ENCODE measurements at places on chromosomes 3 and 15. TPM values are rescaled to one million over a fixed set of nuclear protein-coding genes. Genes with fewer than 3 reads are reported as not detected.

RARRES1 gene
- not detected for total RNA-seq

MEX3B gene
- 0.31 TPM for total RNA-seq

CPLX3 gene
- 0.22 TPM for total RNA-seq

PP2D1 gene
- total RNA-seq: not detected

WDR76 gene
- total RNA-seq: 15.1 TPM

MINDY2 gene
- 6.2 TPM for total RNA-seq

NSUN3 gene
- total RNA-seq: 20.8 TPM

CD80 gene
- total RNA-seq: 88.1 TPM

ATP10A gene
- not detected for total RNA-seq

DNA sequence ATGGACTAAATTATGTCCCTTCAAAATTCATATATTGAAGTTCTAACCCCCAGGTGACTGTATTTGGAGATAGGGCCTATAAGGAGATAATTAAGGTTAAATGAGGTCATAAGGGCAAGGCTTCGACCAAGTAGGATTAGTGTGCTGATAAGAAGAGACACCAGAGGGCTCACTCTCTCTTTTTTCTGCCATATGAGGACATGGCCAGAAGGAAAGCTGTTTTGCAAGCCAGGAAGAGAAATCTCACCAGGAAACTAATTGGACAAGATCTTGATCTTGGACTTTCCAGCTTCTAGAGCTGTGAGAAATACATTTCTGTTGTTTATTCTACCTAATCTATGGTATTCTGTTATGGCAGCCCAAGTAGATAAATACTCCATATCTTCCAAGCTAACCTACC lies 503.6 kb upstream of the NAALADL2 start:
- H3K4me1 ChIP-seq: no peaks in the 10 kb centered on the region
- no peaks in the 10 kb centered on the region for H3K36me3 ChIP-seq
- no peaks in the 10 kb centered on the region for H3K27me3 ChIP-seq
- DNase-seq: no peak
- H3K27ac ChIP-seq: no peak overlapping the region
- H3K4me3 ChIP-seq: no peak overlapping the region

DNA sequence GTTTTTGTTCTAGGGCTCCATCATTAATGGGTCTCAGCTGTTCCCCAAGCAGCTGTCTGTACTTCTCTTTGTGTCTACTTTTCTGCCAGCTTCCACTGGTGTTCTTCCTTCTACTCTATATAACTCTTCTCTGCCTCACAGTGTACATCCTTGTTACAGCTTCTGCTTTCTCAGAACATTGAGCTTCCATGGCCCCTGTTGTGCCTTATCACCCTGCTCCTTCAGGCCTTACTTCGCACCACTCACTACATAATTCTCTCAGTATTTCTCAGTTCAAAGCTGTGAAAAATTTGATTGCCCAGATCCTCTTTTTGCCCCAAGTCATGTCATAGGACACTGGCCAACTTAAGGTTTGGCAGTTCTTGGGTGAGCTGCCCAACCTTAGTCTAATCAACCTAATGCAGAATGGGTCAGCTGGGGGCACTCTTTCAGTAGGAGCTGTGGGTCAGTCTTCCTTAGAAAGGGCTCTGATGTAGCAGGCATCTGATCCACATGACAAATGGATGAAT lies 28.9 kb downstream of the CSTA start:
- H3K36me3 ChIP-seq: peaks cover 18% of the 10 kb centered on the region
- no peak overlapping the region for H3K27ac ChIP-seq
- H3K27me3 ChIP-seq: no peaks in the 10 kb centered on the region
- DNase-seq: no peak

- no peak overlapping the region for H3K27ac ChIP-seq
- peaks cover 6% of the 10 kb centered on the region for H3K27me3 ChIP-seq
- DNase-seq: no peak
- no peak overlapping the region for H3K4me3 ChIP-seq
- no peaks in the 10 kb centered on the region for H3K36me3 ChIP-seq
Observed at GRCh38 chr3:134001251-134001650, 28.5 kb downstream of the SLCO2A1 start.

DNA sequence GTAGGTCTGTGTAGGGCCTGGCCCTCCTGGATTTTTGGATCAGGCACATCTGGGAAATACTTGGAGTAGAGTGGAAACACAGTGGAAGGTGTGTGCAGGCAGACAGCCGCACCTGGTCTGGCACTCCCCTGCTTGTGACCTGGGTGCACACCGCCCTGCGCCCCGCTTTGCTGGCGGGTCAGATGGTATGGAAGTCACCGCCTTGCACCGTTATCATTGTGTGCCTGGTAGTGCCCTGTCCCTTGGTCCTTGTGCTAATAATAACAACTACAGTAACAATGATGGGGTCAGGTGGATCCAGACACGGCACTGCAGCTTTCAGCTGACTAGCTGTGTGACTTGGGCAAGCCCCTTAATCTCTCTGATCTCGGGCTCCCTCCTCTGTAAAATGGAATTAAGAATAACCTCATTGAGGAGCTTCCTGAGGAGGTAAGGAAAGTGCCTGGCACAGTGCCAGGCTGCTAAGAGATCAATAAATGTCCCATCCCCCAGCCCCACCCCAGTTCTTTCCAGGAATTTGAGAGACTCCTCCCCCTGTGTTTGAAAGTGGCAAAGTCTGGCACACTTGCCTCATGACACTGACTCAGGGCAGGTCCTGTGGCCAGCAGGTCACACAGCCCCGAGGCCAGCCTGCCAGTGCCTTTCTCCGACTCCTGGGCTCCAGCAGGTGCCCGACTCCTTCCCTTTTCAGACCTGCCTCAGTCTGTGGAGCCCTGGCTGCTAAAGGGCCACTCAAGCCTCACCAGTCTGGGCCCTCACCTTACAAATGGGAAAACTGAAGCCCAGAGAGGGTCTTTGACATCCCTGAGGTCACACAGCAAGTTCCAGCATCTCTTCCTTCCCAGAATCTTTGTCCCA lies 9.8 kb downstream of the ISG20 start:
- peaks cover 69% of the 10 kb centered on the region for H3K36me3 ChIP-seq
- no peaks in the 10 kb centered on the region for H3K27me3 ChIP-seq

DNA sequence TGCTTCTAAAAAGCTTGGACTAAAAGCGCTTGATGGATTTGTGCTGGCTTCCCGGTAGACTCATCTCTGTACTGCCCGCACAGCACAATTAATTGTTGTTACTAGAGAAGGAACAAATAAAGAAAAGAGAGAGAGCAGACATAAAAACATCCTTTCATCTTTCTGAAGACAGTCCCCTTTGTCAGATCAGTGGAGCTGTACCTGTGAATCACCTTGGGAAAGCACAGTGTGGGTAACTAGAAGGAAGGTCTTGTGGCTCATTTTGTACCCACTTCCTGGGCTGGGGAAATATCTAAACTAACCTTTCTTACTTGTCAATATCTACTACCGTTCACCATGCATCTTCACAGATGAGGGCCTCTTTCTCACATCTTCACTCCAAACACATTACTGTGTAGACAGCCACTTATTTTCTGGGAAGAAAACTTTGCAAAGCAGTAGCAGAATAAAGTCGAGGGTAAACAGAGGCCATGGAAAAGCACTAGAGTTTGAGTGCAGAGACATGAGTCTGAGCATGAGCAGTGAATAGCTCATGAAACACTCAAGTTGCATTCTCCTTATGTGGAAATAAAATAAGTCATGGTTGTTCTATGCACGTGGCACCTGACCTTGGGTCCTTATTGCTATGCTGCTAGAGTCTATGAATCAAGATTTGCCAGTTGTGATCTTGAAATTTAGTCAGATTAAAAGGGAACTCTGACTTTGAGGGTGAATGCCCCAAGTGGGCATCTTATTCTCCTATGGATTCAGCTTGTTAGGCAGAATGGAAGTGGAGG lies 169.3 kb downstream of the LPP start:
- peaks cover 8% of the 10 kb centered on the region for H3K36me3 ChIP-seq
- H3K27ac ChIP-seq: peak overlapping the region; percentile 50
- H3K4me3 ChIP-seq: no peak overlapping the region
- peaks cover 52% of the 10 kb centered on the region for H3K4me1 ChIP-seq

GRCh38 chr3:128619146-128619890 lies 31.3 kb downstream of the RPN1 start:
- H3K4me3 ChIP-seq: peak overlapping the region; percentile 91
- DNase-seq: no peak
- H3K27ac ChIP-seq: peak overlapping the region; percentile 88
- H3K27me3 ChIP-seq: no peaks in the 10 kb centered on the region
- peaks cover 58% of the 10 kb centered on the region for H3K36me3 ChIP-seq

DNA sequence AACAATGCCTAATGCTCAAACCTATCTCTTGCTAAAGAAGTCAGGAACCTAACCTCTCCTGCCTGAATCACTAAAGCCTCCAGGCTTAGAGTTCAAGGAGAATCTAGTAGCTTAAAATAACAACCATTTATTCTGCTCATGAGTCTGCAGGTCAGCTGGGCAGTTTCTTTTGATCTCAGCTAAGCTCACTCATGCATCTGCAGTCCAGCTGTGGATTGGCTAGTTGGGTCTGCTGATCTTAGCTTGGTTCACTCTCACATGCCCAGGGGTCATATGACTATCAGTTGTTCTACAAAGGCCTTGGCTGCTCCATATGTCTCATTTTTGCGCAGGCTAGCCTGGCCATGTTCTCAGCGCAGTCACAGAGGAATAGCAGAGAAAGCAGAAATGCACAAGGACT lies 109.2 kb upstream of the STT3B start:
- H3K36me3 ChIP-seq: no peaks in the 10 kb centered on the region
- H3K27ac ChIP-seq: no peak overlapping the region
- no peaks in the 10 kb centered on the region for H3K27me3 ChIP-seq
- no peak overlapping the region for H3K4me3 ChIP-seq

- DNase-seq: no peak
- peaks cover 7% of the 10 kb centered on the region for H3K36me3 ChIP-seq
- H3K27me3 ChIP-seq: no peaks in the 10 kb centered on the region
- no peak overlapping the region for H3K27ac ChIP-seq
Observed at GRCh38 chr3:114498539-114499370, 204.9 kb downstream of the TIGIT start.

DNA sequence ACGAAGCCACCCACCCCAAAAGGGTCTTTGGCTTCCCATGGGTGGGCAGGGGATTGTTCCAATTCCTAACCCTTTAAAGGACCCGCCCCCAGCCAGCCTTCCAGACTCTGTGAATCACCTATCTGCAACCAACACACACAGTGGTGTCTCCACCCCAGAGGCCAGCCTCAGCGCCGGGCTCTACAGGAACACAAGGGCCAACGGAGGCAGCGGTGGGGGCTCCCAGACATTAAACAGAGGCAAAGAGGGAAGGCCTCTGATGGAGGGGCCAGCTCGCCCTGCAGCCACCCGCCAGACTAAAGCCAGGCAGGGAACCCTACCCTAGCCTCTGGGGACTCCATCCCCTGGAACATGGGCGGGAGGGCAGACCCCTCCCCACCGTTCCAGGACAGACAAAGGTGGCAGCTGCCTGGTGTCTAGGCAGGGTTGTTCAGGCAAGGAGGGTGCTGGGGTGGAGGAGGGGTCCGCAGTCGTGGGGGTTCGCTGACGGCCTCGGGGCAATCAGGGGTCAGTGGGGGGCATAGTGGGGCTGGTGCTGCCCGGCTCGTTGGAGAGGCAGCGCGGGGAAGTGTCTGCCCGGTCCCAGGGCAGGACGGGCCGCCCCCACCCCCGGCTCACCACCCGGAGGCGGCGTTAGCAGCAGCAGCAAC lies 448 bp downstream of the SHISA5 start:
- no peak for DNase-seq
- H3K4me1 ChIP-seq: peaks cover 18% of the 10 kb centered on the region
- no peaks in the 10 kb centered on the region for H3K27me3 ChIP-seq
- H3K27ac ChIP-seq: peak overlapping the region; percentile 59

DNA sequence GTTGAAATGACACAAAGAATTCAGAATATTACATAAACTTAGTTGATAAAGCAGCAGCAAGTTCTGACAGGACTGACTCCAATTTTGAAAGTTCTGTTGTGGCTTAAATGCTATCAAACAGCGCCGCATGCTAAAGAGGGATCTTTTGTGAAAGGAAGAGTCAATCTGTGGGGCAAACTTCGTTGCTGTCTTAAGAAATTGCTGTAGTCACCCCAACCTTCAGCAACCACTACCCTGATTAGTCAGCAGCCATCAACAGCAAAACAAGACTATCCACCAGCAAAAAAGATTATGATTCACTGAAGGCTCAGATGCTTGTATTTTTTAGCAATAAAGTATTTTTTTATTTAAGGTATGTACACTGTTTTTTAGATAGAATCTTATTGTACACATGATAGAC lies 14.2 kb downstream of the CRBN start:
- no peaks in the 10 kb centered on the region for H3K4me1 ChIP-seq
- H3K36me3 ChIP-seq: peaks cover 75% of the 10 kb centered on the region
- no peaks in the 10 kb centered on the region for H3K27me3 ChIP-seq
- DNase-seq: no peak
- no peak overlapping the region for H3K4me3 ChIP-seq
- H3K27ac ChIP-seq: no peak overlapping the region

All from activated B cell treated with CpG ODN at 0.5 μM for 24 hours (primary cell).